ENCODE measurements at places on chromosomes 3 and 15.

DNA sequence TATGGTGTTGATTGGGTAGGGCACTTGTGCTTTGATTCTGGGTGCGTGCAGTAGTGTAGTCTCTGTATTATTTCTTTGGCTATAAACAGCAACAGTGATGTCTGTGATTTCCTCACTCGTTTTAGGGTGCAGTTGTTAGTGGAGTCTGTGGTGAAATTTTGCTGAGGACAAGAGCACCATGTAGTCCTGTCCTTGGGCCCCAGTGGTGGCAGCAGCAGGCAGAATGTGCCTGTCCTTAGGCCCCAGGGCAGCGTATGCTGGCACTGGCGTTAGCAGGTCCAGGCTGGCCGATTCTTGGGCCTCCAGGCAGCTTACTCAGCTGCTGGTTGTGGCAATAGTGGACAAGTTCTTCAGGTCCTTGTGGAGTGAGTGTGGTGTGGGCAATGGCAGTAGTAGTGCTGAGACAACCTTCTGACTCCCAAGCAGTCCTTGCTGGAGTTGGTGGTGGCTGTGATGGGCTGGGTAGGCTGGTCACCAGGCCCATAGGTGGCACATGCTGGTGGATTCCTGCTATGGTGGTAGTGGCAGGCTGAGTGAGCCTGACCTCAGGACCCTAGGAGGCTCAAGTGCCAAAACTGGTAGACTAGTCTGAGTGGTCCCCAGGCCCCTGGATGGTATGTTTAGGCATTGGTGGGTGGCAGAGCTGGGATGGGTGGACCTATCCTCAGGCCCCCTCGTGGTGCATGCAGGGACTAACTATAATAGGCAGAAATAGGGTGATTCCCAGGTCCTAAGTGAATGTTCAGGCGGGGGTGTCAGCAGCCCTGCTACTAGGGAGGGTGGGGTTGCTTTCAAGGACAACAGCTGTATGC lies 56.3 kb downstream of the TNFAIP8L3 start:
- no peak for DNase-seq

DNA sequence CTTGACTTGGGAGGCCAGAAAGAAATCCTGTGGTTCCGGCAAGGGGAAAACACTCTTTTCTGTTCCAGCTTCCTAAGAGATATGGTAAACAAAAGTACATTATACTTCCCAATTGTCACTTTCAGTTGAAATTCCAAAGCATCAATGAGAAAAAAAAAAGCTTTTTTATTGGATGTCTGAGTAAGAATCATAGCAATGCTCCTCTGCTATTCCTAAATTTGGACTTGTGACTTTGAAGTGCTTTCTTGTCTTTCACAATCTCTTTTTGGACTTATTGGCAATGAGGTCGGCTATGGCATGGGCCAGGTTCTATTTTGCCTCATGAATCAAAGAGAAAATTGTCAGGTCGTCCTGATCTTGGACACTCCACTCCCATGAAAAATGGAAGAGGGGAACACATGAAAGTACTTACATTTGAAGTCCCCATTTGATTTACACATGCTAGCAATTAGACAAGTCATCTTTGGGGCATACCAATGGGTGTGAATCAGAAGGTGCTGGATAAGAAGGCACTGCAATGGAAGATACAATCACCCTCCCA lies 170.5 kb downstream of the GREM1 start:
- no peak for DNase-seq

DNA sequence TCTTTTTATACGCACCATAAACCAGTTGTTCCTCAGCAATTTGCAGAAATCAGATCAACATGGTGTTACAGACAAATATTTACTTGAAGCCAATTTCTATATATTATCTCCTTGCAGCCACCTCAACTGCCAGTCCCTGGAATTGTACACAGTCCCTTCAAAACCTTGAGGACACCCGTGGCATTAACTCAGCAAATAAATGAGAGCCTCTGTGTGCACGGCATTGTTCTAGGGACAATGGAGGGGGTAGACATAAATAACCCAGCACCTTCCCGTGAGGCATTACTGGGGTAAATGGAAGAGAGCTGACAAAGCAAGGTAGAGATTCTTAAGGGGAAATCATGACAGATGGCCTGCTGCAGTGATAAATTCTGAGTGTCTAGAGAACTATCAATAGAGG lies 12.5 kb downstream of the TM2D3 start:
- no peak for DNase-seq

DNA sequence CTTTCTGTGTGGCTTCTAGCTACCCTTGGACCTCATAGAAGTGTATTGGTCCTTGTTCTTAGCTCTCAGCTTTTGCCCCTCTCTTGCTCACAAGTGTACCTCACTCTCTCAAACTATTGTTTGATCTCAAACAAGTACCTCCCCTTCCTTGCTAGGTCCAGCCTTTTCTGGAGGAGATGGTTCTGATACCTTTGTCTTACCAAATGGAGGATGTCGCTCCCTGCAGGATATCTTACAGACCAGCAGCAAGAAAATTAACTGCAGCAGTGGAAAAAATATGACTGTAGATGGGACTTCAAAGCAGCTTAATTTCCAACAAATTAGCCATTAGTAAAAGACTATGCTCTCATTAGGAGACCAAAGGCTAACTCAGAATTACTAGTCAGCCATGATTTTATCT lies 388.1 kb upstream of the ROBO2 start:
- no peak for DNase-seq

- DNase-seq, result peak; percentile 19
These were observed 84.7 kb downstream of the DCUN1D1 start for GRCh38 chr3:182895513-182896112.

DNA sequence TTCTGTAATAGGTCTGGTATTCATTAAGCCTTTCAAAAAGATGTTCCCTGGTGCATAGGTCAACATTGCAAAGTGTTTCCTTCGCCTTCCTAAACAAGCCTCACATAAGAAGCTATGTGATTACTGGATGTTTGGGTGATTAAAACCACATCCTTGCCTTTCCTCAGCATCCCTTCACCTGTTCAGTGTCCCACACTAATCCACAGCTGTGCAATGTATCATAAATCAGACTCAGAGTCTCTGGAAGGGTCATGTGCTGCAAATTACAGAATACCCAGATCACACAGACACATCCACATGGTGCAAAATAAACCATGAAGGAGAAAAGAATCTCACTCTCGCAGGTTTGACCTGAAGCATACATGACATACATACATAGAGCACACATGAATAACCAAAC lies 164.7 kb upstream of the NSMCE3 start:
- DNase-seq, result no peak

GRCh38 chr15:32652178-32652577 lies 10.7 kb downstream of the SCG5 start:
- DNase-seq, result no peak

DNA sequence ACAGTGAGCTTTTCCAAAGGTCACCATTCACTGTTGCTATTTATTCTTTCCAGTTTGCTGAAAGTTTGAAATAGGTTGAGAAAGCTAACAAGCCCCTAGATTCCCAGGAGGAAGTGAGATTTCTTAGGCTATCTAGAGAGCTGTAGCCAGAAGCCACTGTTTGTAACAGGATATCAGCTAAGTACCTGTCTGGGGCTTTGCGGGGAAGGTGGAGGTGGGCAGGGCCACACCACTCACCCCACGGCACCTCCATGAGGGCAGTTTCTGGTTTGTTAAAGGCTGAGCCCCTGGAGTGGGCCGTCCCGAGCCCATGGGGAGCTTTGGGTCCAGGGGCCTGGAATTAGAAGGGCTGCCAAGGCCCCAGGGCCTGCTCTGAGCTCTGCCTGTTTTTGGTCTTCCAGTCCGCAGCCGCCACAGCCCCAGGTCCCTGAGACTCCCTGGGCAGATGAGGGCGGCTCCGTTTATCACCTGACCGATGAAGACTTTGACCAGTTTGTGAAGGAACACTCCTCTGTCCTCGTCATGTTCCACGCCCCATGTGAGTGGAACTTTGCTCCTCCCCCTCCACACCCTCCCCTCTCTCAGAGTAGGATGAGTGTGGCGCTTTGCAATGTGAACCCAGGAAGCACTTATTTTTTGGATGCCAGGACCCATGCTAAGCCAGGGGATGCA lies 63.4 kb downstream of the PDIA5 start:
- no peak for DNase-seq

All from erythroblast (primary cell).